ENCODE measurements at places on chromosomes 6 and 20.

DNA sequence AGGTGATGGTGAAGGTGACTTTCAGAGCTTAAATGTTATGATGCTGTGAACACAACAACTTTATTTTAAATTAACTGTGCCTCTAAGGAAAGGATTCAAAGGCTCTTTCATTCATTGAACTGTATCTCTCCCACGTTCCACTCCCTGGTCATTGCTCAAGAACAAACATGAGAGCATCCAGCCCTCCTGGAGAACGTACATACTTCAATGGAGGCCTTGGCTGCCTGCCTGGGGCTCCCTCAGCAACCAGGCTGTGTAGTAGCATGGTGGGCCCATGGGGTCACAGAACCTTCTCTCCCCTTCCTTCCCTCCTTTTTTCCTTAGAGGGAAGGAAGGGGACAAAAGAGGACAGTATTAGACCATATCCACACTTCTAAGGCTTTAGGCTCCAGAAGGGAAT is 234.3 kb downstream of the CDC5L start:
- DNase-seq = no peak

- peak; percentile 5 for DNase-seq
Measured at GRCh38 chr20:58690396-58691135, 2.0 kb upstream of the NPEPL1 start.

- no peak for DNase-seq
Measured at GRCh38 chr6:117174835-117175360, 90.5 kb upstream of the VGLL2 start.

GRCh38 chr20:42556575-42556974 is 633.1 kb downstream of the PTPRT start:
- no peak for DNase-seq

GRCh38 chr20:35065181-35065580 is 27.4 kb downstream of the TRPC4AP start:
- DNase-seq = peak; percentile 1

DNA sequence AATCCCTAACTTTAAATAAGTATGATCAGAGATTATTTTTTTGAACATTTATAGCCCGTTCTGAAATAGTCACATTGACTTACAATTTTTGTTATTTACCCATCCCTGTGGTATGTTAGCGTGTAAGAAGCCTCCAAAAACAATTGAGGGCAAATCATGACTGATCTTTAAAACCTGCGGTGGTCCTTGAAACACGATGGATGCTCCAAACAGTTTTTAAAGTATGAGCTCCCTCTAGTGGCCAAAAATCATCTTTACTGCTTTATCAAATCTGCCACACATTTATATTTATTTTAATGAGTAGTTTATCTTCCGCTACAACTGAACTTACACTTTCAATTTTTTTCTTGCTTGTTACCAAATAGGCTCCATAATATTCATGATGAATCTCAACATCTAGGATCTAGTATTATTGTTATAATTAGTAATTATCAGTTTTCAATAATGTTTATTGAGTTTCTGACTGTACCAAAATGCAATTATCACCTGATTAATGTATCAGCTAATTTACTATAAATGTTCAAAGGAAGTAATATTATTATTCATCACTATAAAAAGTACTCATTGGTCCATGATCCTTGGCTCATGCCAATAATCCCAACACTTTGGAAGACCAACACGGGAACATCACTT is 52.2 kb downstream of the MARCKS start:
- peak; percentile 34 for DNase-seq

- no peak for DNase-seq
Measured at GRCh38 chr6:63883597-63883996, 248.0 kb downstream of the PHF3 start.

- no peak for DNase-seq
Measured at GRCh38 chr20:62141397-62142251, 1.6 kb downstream of the PSMA7 start.

GRCh38 chr6:119077643-119078375 is 655 bp downstream of the FAM184A start:
- peak; percentile 50 for DNase-seq

- DNase-seq = no peak
Measured at GRCh38 chr6:155399062-155399744, 56.4 kb downstream of the NOX3 start.

DNA sequence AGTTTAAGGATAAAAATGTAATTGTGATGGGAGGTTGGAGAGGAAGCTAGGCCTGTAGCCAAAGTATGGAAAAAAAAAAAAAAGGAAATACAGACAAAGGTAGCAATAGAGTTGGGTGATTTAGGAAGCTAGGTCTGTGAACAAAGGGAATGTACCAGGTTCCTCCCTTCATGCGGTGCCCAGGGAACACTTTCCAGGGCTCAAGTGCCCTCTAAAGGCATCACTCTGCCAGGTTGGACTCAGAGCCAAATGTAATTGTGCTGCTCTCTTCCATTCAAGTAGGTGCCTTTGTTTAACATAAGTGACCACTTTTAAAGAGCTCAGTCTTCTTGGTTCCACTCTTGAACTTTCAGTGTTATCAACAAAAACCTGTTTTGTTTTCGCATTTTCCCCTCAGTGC is 159.7 kb upstream of the AHI1 start:
- no peak for DNase-seq

GRCh38 chr6:42365021-42365420 is 86.7 kb downstream of the TRERF1 start:
- no peak for DNase-seq

DNA sequence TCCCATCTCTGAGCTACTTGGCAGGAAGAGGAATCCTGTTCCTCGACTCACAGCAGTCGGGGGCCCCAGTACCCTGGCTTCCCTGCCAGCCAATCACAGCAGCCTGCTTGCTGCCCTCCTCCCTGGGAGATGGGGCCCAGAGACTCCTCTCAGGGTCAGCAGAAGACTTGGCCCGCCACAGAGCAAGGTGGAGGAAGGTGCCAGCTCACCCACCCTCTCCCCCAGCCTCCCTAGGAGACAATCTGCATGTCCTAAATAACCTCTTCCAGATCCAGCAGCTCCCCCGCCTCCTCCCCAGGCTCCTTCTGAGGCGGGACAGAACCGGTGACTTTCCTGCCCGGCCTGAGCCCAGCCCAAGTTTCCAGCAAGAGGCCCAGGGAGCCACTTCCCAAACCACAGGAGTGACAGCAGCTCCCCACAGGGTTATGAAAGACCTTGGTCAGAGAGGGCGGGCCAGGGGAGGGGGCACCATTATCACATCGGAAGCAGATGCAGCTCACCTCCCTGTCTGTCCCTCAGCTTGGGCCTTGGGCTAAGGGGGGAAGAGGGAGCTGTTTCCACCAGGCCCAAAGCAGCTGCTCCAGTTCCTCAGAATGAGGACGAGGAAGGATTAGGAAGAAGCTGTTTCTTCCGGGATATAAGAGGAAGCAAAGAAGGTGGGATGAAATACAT is 2.3 kb downstream of the CCND3 start:
- DNase-seq = no peak

- DNase-seq = no peak
Measured at GRCh38 chr6:32658268-32658897, 8.1 kb downstream of the HLA-DQB1 start.

DNA sequence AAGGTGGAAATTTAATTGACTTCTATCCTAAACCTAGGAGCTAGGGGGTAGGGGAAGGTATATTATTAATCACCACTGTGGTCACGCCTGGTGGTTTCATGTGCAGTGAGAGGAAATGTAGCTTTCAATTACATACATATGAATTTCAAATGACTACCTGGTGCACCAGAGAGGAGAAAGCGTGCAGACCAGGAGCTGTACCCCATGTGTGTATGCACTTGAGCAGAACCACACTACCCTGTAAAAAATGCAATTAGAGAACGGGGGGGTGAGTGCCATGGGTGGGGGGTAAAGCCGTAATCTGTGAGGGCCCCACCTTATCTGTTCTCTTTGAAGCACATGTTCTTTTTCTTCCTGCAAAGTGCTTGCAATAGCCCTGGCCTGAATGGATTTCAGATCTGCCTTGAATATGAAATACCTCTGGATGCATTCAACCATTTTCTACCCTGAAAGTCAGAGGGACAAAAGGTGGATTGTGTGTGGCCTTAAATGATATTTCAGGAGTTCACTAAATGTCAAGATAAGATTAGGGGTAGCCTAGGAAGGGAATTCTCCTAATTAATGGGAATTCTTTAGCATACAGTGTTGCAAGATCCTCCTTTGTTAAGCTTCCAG is 30.9 kb upstream of the EDN3 start:
- no peak for DNase-seq

DNA sequence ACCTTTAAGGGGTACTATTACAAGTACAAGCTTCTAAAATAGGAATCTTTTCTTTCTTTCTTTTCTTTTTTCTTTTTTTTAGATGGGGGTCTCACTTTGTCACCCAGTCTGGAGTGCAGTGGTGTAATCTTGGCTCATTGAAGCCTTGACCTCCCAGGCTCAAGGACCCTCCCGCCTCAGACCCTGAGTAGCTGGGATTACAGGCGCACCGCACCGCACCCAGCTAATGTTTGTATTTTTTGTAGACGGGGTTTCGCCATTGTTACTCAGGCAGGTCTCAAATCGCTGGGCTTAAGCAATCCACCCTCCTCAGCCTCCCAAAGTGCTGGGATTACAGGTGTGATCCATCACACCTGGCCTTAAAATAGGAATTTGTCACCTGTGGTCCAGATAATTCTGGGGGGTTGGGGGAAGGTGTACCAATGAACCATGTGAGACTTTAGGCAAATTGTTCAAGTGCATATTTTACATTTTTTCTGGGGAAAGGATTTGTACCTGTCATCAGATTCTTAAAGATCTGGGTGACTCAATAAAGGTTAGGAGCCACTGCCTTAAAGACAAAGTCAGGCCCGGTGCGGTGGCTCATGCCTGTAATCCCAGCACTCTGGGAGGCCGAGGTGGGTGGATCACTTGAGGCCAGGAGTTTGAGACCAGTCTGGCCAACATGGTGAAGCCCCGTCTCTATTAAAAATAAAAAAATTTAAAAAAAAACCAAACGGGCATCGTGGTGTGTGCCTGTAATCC is 19.7 kb upstream of the SYNJ2 start:
- DNase-seq = no peak

DNA sequence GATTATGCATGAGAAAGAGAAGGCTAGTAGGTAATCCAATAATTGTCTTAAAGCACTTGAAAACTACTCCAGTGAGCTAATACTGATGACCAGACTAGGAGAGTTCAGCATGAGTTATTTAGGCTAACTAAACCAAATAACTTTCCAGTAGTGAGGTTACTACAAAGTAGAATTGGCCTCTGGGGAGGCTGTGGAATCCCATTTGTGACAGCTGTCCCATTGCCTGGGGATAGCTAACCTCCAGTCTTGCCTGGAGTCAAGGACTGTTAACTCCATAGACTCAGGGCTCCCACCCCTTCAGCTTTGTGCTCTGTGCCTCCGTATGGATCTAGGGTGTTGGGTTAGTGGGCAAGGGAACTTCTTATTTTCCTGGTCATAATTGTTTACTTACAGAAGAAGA is 51.0 kb downstream of the KCNQ5 start:
- no peak for DNase-seq

DNA sequence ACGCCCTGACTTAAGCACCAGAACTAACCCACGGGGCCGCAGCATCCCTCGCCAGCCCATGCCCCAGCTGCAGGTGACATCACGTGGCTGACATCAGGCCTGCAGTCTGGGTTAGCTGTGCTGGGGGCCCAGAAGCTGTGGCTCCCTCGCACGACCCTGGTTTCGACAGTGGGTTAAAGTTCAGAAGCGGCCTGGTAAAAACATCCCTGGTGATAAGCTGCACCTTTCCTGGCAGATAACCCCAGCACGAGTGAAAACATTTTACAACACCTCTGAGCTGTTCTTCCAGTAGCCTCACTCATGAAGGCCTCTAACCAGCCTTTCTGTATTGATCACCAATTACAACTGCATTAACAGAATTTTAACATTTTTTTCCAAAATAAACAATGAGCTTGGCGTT is 136.4 kb upstream of the RREB1 start:
- DNase-seq = no peak

- no peak for DNase-seq
Measured at GRCh38 chr20:45991616-45992015, 17.1 kb upstream of the MMP9 start.

DNA sequence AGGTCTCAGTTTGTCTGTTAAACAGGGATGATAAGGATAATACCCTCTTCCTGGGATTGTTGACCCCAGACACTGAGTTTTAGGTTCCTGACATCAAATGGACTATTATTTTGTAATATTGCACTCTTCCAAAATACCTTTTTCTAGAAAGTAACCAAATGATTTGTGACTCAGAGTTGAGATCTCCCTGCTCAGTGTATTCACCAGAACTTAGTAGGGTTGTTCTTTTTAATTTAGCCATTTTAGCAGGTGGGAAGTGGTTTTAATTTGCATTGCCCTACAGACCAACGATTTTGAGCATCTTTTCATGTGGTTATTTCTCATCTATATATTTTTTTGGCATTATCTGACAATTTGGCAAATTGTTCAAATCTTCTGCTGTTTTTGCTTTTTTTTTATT is 75.1 kb downstream of the TMEM242 start:
- no peak for DNase-seq

GRCh38 chr20:1353956-1354355 is 25.0 kb upstream of the SDCBP2 start:
- no peak for DNase-seq

DNA sequence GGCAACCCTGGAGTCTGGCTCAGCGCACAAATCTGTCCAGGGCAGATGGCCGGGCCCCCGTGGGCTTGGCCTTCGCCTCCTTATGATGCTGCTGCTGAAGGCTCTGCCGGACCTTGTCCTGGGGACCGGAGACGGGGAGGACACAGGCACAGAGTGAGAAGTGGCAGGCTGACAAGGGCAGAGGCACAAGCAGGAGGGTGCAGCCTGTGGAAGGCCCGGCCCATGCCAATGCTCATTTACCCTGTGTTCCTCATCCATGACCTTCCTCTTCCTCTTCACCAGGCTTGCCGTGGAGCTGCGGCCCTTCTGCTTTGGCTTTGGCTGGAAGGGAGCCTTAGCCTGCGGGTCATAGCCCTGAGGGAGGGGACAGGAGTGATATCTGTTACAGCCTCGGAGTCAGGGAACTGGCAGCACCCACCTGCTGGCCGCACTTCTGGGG is 2.4 kb downstream of the B3GALT4 start:
- DNase-seq = no peak

GRCh38 chr6:37160922-37161778 is 8.8 kb upstream of the PIM1 start:
- DNase-seq = no peak

GRCh38 chr6:43377710-43378229 is 8.3 kb upstream of the ZNF318 start:
- no peak for DNase-seq

Measured in DMS 273 treated with DMSO at 0.1 percent for 48 hours (cell line).